Adrenal gland (tissue), 19 donors: ENCODE measurements at places on chromosomes 7 and 10. TPM values are rescaled to one million over a fixed set of nuclear protein-coding genes. Genes with fewer than 3 reads are reported as not detected.

- H3K27ac ChIP-seq = no peak overlapping the region
- H3K36me3 ChIP-seq = no peaks in the 10 kb centered on the region
- H3K27me3 ChIP-seq = no peaks in the 10 kb centered on the region
- no peak overlapping the region for H3K4me3 ChIP-seq
These were observed 340.7 kb downstream of the KIF20B start for GRCh38 chr10:90042075-90042474.

- H3K4me1 ChIP-seq = no peaks in the 10 kb centered on the region
- DNase-seq = no peak
- no peaks in the 10 kb centered on the region for H3K36me3 ChIP-seq
These were observed 110.6 kb upstream of the SAMD8 start for GRCh38 chr10:75000748-75001321.

- no peak for DNase-seq
- no peaks in the 10 kb centered on the region for H3K36me3 ChIP-seq
These were observed 30.1 kb downstream of the KCNH2 start for GRCh38 chr7:150947761-150948651.

Gene MTPN
- total RNA-seq = 91.6 TPM

Gene NDUFB8
- 344 TPM for total RNA-seq
